ENCODE measurements at places on chromosomes 3 and 15.

DNA sequence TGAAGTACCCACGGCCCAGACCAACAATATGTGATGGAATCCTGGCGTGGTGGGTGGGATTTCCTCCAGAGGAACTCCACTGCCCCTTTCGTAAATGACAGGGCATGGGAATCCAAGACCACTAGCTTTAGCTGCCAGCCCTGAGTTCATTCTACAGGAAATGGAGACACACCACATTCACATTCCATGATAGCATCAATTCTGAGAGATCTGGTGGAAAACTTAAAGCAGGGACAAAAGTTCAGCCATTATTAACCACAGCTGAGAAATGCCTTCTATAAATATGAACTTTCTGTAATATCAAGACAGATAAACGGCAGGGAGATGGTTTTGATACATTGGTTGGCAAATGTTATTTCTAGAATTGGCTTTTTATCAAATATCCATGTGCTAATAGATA is 98.2 kb downstream of the FBN1 start:
- no peak for DNase-seq

DNA sequence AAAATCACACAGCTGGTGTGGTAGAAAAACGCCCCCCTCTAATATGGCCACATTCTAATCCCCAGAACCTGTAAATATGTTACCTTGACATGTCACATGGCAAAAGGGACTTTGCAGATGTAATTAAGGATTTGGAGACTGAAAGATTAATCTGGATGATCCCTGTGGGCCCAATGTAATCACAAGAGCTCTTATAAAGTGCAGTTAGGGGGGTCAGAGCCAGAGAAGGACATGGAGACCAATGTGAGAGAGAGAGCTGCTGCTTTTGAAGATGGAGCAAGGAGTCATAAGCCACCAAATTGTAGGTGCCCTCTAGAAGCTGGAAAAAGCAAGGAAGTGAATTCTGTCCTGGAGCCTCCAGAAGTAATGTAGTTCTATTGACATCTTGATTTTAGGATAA is 152.6 kb downstream of the PEX5L start:
- DNase-seq, result no peak

GRCh38 chr3:188066141-188066540 is 87.8 kb upstream of the LPP start:
- DNase-seq, result no peak

DNA sequence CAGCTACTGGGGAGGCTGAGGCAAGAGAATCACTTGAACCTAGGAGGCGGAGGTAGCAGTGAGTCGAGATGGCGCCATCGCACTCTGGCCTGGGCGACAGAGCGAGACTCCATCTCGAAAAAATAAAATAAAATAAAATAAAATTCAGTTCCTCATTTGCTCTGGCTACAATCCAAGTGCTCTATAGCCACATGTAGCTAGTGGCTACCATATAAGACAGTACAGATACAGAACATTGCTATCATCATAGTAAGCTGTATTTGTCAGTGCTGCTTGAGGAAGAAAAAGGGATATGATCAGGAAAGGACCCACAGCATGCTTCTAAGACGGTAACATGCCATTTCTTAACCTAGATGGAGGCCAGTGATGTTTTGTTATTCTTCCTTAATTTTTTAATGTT is 88.7 kb upstream of the CDAN1 start:
- DNase-seq, result no peak

DNA sequence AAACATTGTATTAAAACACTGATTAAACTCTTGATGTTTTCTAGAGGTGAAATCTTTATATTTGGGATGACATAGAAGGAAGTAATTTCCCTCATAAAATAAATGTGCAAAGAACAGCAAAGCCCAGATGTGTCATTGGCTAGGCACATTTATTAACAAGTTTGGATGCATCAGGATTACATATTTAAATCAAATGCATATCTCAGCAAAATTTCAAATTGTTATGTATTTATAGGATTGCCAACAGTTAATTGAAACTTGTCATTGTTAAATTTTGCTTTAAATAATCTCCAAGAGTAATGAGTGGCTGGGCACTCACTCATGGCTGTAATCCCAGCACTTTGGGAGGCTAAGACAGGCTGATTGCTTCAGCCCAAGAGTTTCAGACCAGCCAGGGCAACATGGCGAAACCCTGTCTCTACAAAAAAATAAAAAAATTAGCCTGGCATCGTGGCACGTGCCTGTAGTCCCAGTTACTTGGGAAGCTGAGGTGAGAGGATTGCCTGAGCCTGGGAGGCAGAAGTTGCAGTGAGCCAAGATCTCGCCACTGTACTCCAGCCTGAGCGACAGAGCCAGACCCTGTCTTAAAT is 28.2 kb downstream of the ARIH1 start:
- no peak for DNase-seq

- no peak for DNase-seq
Observed at GRCh38 chr3:196096382-196096953, 14.6 kb upstream of the TFRC start.

DNA sequence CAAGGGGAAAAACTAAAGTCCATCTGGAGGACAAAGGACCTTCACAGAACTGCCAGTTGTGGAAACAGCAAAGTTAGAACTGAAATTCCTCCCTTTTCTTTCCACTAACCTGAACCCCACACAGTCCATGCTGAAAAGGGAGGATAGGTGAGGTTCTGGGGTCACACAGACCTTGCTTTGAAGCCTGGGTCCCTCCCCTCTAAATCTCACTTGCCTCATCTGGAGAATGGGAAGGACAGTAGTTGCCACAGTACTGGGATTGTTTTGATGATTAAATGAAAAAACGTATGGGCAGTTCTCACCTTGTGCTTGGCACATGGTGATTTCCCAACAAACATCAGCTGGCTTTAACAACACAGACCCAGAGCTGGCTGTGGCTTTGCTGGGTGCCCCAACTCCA is 166.4 kb upstream of the LRIG1 start:
- no peak for DNase-seq

GRCh38 chr3:56956906-56957305 is 103.6 kb upstream of the SPATA12 start:
- DNase-seq, result no peak

- no peak for DNase-seq
Observed at GRCh38 chr3:191476066-191476772, 15.3 kb downstream of the PYDC2 start.

DNA sequence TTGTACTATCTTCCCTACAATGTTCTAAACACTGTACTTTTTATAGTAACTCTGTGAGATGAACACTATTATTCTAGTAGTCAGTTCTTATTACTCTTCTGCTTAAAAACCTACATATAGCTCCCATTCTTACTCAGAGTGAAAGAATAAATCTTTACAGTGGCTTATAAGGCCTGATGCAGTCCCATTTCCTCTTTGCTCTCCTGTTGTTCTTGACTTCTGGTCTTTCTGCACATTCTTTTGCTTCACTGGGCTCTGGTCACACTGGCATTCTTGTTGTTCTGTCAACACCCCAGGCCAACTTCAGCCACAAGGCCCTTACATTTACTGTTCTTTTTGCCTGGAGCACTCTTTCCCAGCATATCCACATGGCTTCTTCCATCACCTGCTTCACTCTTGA is 58.2 kb upstream of the TP63 start:
- no peak for DNase-seq

- no peak for DNase-seq
Observed at GRCh38 chr15:90039996-90040395, 38.9 kb downstream of the ZNF710 start.

GRCh38 chr3:149151843-149152242 is 22.4 kb downstream of the HPS3 start:
- no peak for DNase-seq

- DNase-seq, result no peak
Observed at GRCh38 chr3:112302150-112302830, 8.3 kb upstream of the SLC9C1 start.

DNA sequence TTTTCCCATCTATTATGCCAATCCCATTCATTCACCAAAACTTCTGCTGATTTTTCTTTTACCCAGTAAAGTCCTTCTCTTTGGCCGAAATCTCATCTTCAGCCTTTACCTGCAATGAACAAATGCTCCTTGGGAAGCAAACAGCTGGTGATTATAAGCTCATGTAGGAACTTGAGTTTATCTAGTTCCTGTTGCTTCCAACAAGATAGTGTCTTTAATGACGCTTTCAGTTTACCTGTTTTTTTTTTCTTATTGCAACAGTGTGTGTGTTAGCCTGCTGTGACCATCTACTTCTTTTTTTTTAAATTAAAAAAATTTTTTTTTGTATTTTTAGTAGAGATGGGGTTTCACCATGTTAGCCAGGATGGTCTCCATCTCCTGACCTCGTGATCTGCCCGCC is 156.0 kb downstream of the CD47 start:
- DNase-seq, result no peak

GRCh38 chr3:38707730-38708129 is 58.2 kb upstream of the SCN5A start:
- DNase-seq, result no peak

- no peak for DNase-seq
Observed at GRCh38 chr3:44061961-44062360, 179.7 kb upstream of the TOPAZ1 start.

DNA sequence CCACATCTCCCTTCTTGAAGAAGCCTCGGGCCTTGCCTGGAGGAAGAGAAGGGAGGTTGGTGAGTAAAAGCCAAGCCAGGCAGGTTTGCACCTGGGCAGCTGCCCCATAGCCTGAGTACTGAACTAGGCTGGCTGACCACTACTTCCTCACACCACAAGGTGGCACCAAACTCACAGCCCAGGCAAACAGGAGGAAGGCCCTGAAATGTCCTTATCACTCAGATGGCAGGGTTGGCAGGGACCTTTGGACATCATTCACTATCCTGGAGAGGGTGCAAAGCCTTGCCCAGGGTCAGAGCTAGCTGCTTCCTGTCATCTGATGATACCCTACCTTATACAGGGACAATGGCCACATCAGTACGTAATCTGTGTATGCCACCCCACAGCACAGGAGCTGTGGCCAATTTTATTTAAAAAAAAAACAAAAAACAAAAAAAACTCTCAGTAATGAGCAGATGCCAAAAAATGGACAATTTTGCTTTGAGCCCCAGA is 2.2 kb upstream of the GRAMD2A start:
- DNase-seq, result peak; percentile 78

DNA sequence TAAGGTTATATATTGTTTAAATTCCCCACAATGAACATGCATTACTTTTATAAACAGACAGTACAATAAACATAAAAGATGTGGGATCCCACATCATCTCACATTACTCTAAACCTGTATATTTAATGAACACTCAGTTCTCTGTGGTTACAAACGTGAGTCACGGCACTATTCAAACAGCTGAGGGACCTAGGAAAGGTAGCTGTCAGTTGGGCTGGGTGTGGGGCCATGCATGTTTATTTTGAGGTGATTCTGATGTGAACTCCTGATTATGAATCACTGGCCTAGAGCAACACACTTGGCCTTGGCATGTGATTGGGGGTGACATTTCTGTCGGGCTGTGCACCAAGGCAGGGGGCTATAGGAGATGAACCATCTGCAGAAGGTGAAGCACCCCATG is 147.6 kb upstream of the HACD2 start:
- no peak for DNase-seq

- DNase-seq, result no peak
Observed at GRCh38 chr15:52104532-52105004, 8.0 kb downstream of the BCL2L10 start.

GRCh38 chr3:15498431-15499214 is 22.9 kb downstream of the COLQ start:
- no peak for DNase-seq
